ENCODE measurements at places on chromosomes 7 and 10.

GRCh38 chr7:35705932-35706461, 11.1 kb upstream of the HERPUD2 start:
- DNase-seq: no peak

DNA sequence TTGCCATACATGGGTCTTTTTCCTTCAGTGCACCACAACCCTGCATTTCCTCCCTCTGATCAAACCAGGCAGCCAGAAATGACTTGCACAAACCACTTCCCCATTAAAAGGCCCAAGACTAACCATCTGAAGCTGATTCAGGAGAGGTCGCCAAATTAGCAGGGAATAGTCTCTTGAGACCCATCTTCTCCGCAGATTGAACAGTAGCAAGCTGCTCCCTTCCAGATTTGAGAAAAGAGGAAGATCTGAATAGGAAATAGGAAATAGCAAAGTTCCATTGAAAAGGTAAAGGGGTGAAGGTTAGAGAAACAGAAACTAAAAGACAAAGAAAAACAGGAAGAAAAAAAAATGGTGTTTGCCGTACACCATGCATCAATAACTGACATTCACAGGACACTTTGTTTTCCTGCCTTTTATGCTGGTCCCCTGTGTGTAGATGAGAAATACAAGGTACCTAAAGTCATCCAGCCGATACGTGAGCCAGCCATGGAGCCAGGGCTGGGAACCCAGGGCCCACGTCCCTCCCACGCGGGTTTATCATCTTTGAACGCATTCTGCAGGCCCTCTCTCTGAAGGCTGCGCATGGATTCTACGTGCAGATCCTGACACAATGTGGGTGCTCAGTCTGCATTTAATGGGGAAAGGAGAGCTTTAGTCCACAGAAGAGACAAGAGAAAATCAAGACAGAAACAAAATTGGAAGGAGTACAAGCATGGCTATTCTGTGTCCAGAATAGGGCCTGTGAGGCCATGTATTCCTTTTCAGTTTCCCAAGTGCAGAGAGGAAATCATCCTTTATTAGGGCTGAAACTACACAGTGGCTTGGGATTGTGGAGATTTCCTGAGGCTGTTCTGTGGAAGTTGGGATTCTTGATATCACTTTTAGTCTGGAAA, 268.4 kb upstream of the NPVF start:
- DNase-seq: no peak

DNA sequence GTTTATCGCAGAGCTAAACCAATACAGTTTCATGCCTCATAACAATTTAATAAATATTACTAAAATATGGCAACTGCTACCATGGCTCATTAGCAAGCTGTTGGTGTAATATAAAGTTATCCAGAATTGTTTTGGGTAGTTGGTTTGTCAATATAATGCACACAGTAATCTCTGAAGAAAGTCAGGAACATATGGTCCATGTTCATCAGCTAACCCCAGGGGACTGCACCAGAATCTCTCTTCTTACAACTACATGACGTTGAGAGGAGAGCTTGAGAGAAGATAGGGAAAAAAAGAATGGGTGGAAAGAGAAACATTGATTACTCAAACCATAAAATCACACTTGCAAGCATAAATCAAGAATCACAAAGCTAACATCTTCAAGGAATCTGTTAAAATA, 333.7 kb downstream of the NRG3 start:
- no peak for DNase-seq

- DNase-seq: peak; percentile 17
Measured at GRCh38 chr7:103989200-103989784, at the start of gene RELN. Gene RELN, minus strand, starts transcription at chr7:103989658. Its CDS starts 302 bp downstream, at chr7:103989356.

DNA sequence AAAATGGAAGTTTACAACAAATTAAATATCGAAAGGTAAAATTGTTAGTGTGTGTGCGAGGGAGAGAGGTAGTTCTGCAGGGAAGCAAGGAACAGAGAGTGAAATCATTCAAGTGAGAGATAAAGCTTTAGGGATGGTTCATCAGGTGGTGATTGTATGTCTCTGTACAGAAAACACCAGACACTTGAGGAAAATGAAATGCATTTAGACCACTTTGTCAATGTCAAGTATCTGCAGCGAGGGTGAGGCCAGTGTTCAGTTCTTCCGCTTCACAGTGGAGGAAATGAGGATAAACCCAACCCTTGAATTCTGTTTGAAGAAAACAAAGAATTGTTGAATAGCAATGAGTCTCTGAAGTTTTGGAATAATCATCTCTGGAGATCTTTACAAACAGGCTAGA, 14.4 kb upstream of the ITGB1 start:
- no peak for DNase-seq

DNA sequence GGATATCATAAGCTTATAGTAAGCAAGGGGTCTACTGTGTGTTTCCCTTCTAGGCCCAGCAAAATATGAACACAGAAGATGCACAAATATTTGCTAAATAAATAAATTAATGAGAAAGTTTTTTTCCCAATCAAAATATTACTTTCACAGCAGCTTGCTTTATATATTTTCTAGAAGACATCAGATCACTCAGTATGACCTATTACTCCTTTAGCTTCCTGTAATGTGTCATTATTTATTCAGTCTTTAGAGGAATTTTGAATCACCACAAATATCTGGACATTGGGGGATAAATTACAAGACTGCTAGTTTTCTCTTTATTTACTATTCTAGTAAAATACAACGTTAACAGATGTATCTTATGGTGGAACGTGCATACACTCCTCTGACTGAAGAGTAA, 765.8 kb upstream of the POM121L12 start:
- DNase-seq: no peak

Measured in NCI-H1417 treated with DMSO at 0.1 percent for 48 hours (cell line).